ENCODE measurements at places on chromosomes 3 and 15. TPM values are rescaled to one million over a fixed set of nuclear protein-coding genes. Genes with fewer than 3 reads are reported as not detected.

Gene CIDEC
- total RNA-seq, result 0.09 TPM

Gene SLC12A1
- total RNA-seq, result not detected

Gene EPHB3
- 3.9 TPM for total RNA-seq

Gene DISP2
- 0.30 TPM for total RNA-seq

Gene CCDC13
- total RNA-seq, result 0.14 TPM

Gene ACTL6A
- total RNA-seq, result 42.8 TPM

Gene RBPMS2
- total RNA-seq, result not detected

Gene CPN2
- not detected for total RNA-seq

Gene TNIK
- total RNA-seq, result 24.9 TPM

Gene ARL14
- not detected for total RNA-seq

Gene KNG1
- not detected for total RNA-seq

Gene PLAAT1
- 0.23 TPM for total RNA-seq

Gene FANCI
- total RNA-seq, result 25.3 TPM

Gene CHRNB4
- total RNA-seq, result not detected

Gene TMCO5A
- not detected for total RNA-seq

Gene A4GNT
- total RNA-seq, result not detected

Data from smooth muscle cell of the umbilical artery (primary cell).